ENCODE measurements at places on chromosomes 5 and 9.

DNA sequence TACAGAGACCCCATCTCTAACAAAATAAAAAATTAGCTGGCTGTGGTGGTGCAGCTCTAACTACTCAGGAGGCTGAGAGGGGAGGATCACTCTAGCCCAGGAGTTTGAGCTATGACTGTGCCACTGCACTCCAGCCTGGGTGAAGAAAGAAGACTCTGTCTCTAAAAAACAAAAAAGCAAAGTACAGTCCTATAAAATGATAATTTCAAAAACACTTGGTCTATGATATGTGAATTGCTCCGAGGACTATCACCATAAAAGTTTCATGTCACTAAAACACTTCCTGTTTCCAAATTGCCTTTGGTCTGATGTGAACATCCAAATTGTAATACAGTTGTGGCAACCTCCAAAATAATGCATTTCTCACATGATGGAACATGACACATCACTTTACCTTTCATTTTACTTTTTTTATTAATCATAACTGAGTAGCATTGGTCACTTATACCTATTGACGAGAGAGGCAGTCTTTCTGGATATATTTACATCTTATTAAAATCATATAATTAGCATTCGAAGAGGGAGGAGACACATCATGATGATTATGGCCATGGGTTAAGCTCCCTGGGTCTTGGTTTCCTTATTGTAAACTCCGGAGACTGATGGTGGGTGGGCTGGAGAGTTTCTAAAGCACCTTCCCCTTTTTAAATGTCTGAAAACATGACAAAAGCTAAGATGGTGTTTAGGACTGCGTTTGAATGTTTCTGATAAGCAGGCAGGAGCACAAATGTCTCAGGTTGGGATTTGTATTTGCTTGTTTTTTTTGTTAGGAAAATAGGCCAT is 25.8 kb upstream of the CD180 start:
- no peak for DNase-seq

GRCh38 chr9:18472435-18472834 is 1.5 kb upstream of the ADAMTSL1 start:
- no peak for DNase-seq

- DNase-seq, result peak; percentile 0
These were observed 524 bp downstream of the FUBP3 start for GRCh38 chr9:130579738-130580463.

- DNase-seq, result no peak
These were observed 15.8 kb upstream of the RAPGEF1 start for GRCh38 chr9:131755541-131756198.

DNA sequence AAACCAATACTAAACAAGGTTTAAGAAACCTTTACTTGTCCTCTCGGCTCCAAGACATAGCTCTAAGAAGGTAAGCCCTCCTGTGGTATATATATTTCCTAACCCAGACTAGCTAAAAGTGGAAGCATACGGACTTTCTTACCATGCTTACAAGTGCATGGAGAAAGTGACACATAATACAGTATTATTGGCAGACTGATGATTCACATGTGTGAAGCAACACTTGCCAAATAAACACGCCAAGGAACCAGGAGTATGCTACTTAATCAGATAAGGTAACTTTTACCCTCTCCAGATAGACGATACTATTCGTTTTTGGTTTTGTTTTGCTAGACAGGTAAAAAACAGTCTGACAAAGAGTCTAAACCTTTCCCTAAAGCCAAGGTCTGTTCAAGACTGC is 264.1 kb downstream of the MLLT3 start:
- DNase-seq, result no peak

GRCh38 chr5:150284311-150284710 is 5.3 kb downstream of the CAMK2A start:
- no peak for DNase-seq

DNA sequence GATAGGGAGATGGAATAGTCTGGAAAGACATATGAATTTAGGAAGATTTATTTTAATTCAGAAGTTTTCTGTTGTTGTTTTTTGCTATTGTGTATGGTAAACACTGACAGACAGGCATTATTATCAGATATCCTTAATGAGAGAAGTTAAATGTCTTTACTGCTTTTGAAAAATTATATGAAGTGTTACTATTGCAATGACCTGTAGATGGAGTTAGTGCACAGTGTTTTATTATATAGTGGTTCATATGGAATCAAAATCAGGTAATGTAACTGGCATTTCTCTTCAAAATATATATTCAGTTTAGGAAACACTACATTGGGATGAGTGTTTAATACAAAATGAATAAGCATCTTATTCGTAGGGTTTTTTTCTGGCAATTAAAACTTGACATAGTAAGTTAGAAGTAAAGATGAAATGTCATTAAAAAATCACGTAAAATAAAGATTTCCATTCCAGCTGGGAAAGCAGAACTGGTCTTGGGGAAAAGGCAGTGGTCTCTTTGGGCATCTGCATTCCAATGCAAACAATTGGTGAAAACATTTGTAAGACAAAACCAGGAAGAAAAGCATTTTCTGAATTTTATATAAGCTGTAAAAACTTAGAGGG is 3.9 kb downstream of the GABRA1 start:
- no peak for DNase-seq

- no peak for DNase-seq
These were observed 115.0 kb downstream of the CETN3 start for GRCh38 chr5:90294604-90295003.

GRCh38 chr9:23123048-23123632 is 676.5 kb downstream of the DMRTA1 start:
- no peak for DNase-seq

GRCh38 chr9:126480813-126481212 is 132.9 kb upstream of the LMX1B start:
- no peak for DNase-seq

DNA sequence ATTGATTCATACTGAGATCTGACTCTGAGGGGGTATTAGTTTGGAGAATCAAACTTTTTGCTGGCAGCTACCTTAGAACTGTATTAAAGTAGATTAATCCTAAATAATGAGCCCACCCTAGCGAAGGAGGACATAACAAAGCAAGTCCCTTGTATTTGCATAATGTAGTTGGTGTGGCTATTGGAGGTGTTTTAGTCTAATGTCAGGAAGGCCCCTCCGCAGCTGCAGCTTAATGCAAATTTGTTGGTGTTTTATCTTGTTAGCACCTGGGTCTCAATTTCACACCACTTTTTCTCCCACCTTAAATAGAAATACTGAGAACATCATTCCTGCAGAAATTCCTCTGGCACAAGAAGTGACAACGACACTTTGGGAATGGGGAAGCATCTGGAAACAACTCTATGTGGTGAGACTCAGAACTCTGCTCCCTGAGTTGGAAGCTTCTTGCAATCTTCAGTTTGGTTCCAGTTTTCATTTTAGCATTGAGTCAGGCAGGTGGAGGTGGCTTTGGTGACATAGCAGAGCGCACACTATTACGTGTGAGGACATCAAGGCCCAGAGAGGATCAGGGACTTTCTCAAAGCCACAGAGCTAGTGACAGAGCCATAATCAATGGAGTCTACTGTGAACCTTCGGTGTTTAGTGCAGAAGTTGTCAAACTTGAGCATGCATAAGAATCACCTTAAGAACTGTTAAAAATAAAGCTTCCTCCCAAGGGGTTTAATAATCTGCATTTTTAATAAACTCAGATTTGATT is 33.9 kb downstream of the DOCK2 start:
- no peak for DNase-seq

DNA sequence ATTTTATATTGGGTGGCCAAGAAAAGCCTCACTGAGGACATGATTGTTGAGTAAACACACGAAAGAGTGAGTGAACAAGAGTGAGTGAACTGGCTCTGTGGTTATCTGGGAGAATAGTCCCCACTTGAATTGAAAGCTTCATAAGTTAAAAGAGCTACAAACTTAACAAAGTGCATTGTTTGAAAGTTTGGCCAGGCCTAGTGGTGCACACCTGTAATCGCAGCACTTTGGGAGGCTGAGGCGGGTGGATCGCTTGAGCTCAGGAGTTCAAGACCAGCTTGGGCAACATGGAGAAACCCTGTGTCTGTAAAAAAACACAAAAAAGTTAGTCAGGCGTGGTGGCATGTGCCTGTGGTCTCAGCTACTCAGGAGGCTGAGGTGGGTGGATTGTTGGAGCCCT is 26.9 kb downstream of the SMC2 start:
- DNase-seq, result no peak

GRCh38 chr9:91546574-91546973 is 122.9 kb upstream of the NFIL3 start:
- DNase-seq, result no peak

DNA sequence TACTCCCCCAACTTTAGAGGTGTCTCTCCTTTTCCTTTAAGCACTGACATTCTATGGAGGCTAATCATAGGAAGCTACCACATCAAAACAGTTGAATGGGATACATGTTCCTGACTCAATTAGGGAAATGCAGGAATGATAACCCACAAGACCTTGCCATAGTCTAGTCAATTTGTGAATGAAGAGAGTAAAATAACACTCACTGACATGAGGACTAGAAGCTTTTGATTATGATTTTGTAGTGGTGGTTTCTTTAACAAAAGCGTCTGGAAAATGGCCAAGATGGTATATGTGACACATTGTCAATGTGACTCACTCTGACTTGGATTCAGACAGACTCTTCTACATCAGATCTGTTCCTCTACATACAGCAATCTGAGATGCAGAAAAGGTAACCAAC is 13.7 kb upstream of the PRELID2 start:
- DNase-seq, result no peak
